ENCODE measurements at places on chromosomes 16 and 17.
A peak's percentile ranks its signal among the peaks of the same experiment; 100 is the strongest.

DNA sequence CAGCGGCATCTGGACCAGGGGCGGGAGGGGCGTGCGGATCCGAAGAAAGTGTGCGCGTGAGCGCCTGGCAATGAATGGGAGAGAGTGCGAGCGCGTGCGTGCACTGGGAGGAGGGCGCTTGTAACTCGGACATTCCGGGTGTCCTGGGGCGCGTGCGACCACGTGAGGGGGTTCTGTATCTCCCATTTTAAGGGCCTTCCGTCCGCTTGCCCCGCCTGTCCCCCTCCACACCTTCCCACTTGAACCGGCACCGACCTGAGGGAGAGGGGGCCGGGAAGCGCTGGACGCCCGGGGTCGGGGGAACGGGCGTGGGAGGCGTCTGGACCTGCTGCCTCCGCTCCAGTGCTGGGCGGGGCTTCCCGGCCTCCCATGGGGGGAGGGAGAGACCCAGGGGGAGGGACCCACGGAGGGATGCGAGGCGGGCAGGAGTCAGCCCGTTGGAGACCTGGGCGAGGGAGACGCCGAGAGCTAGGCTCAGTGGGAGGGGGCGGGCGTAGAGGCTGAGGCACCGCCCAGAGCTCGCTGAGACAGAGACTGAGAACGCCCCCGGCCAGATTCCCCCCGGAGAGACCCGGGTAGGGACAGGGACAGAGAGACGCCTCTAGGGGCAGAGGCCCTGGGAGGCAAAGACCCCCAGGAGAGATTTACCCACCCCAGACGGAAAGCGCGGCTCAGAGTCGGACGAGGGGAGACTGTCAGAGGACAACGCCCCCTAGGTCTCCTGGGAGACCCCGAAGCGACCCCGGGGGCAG lies at the start of gene KREMEN2:
KREMEN2 (plus strand) TSS at position 553 of the 752 bp plus-strand sequence. CDS start 246 bp downstream, outside the sequence.
- peak; percentile 90 for DNase-seq

- no peak for DNase-seq
Observed at GRCh38 chr17:7250695-7251627, 573 bp downstream of the CTDNEP1 start.

DNA sequence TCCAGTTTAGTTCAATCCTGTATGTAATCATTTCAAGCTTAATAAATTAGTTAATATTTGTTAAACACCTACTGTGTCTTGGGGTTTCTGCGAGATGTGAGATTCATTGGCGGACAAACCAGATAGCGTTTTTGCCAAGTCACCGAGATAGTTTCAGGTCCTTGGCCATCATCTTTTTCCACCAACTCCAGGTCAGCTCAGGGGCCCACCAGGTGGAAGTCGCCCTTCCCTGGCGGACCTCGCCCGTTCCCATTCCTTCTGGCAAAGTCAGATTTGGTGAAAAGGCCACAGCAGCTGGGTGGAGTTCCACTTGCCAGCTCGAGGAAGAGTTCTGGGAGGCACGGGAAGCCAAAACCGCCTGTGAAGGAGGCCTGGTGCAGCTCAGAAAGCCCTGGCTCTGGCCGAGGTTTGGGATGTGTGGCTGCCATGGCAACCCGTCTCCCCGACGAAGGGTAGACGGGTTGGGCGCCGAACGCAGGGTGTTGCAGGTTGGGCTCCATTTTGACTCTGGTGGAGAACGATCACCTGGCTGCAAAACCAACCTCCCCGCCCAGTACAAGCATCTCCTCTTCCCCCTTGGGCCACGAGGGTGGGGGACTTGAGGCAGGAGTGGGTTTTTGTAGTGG lies 39.5 kb downstream of the CMIP start:
- DNase-seq = no peak

- DNase-seq = no peak
Observed at GRCh38 chr17:57195785-57196460, 60.4 kb upstream of the MSI2 start.

DNA sequence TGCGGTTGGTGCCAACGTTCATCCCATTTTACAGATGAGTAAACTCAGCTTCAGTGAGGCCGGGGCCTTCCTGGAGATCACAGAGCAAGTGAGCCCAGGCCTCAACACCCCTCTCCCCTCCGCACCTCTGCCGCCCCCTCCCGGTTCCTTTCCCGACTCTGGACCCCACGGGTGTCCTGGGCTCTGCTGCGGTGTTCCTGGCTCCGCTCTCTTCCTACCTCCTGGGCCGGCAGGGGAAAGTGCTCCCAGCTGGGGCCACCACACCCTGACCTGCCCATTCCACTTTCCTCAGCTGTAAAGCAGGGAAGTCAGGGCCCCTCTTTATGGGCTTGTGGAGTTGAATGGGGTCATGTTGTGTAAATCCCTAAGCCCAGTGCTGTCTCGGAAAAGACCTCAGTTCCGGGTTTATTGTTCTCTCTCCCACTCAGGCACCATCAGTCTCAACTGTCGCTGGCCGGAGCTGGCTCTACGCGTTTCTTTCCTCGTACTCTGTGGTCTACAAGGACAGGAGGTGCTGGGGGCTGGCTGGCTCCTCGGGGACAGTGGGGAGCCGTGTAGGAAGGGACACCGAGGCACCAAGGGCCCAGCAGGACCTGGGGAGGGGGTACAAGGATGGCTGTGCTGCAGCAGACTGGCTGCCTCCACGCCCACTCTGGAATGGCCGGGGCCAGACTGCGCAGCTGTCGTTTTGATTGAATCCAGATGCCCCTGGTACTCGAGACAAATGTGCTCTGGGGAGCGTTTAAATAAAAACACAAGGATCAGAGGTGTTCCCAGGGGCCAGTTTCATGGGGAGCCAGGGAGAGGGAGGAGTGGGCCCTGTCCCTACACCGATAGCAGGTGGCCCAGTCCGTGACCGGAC lies 21.7 kb upstream of the ACSF3 start:
- no peak for DNase-seq

DNA sequence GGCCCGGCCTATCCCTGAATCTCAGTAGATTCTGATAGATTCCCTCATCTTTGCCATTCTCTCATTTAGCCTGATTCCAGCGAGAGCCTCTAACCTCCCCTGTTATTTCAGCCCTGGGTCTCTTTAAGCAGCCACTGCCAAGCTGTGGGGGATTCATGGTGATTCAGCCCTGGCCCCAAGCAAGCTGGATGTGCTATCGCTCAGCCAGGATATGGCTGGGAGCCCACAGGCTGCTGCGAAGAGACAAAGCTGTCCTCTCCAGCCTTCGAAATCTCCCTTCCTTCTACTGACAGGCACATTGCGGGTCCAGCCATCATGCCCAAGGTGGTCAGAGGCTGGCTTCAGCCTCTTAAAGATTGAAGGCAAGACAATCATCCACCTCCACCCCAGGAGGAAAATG lies 394.1 kb downstream of the SOX9 start:
- no peak for DNase-seq

GRCh38 chr17:48030531-48030930 lies 7.1 kb downstream of the COPZ2 start:
- no peak for DNase-seq

- DNase-seq = no peak
Observed at GRCh38 chr16:84036982-84037425, 5.6 kb downstream of the SLC38A8 start.

DNA sequence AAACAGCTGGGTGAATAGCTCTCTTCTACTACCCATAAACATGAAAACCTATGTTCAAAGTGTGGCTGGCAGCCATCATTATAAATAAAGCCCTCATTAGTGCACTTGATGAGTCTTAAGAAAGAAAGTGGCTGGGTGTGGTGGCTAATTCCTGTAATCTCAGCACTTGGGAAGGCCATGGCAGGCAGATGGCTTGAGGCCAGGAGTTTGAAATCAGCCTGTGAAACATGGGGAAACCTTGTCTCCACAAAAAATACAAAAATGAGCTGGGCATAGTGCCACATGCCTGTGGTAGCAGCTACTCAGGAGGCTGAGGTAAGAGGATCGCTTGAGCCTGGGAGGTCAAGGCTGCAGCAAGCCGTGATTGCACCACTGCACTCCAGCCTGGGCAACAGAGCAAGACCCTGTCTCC lies 28.3 kb upstream of the APPBP2 start:
- no peak for DNase-seq

GRCh38 chr17:55437159-55437605 lies 15.5 kb upstream of the MMD start:
- DNase-seq = no peak

DNA sequence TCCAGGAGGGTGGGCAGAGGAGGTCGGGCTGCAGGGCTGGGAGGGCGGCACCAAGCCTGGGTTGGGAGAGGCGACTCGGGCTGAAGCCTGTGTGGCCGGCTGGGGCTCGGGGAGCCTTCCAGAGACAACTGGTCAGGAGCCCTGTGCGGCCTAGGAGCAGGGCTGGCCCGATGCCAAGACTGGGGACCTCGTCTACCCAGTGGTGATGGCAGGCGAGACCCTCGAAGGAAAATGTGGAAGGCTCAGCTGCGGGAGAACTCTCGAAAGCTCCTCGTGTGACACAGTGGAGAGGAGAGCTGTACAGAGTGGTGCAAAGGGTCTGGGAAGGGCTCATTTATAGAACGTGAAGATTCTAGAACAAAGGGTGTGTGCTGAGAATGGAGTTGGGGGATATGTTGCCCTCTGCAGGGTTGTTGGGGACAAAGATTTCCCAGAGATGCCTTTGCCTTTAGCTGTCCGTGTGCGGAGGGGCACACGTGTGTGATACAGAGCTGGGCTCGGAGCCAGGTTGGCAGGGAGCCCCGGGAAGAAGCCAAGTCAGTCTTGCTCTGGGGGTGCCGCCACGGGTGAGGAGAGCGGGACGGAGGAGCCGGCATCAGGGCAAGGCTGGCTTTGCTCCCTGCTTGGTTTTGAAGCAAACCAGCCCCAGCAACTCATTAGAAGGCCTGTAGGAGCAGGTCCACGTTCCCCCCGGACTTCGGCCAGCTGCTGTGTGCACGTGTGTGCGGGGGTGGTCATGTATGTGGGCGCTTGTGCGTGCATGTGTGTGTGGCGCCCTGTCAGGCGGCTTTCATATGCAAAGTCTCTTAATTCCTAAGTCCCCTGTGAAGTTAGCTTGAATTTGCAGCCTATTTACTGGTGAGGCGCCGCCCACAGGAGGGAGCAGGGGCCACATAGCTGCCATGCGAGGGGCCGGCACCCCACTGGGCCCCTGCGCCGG lies 132.4 kb upstream of the CHMP6 start:
- DNase-seq = peak; percentile 67

- DNase-seq = no peak
Observed at GRCh38 chr16:28986046-28986445, 1.2 kb downstream of the LAT start.

DNA sequence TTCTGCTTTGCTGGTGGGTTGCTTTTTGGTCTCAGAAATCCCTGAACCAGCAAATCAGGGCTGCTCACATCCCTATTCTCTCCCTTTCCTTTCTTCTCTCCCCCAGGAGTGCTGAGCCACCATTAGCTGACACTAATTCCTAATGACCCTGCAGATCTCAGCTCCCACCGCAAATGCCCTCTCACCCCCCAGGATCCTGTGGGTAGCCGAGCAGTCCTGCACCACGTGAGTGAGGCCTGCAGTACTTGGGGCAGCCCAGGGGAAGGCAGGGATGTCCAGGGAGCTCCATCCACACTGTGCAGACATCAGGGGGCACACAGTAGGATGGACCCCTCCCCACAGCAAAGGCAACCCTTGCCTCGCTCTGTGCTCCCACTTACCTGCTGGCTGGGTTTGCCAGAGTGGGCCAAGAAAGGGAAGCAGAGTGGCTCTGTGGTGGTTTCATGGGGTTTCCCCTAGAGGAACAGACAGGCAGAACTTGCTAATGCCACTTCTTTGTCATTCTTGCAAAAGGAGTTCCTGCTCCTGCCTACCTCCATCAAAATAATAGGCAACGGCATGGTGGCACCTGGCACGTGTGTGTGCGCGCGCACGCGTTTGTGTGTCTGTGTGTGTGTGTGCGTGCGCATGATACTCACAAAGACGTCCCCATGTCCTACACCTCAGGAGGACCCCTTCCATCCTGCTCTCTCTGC lies 135.6 kb downstream of the GAS7 start:
- no peak for DNase-seq

GRCh38 chr16:31201582-31202413 lies 762 bp downstream of the PYCARD start:
- peak; percentile 82 for DNase-seq
